Forelimb muscle (tissue), 1 donor: ENCODE measurements at places on chromosomes 16 and 17. TPM values are rescaled to one million over a fixed set of nuclear protein-coding genes. Genes with fewer than 3 reads are reported as not detected.

ZNRF1 gene
- 40.5 TPM for polyA plus RNA-seq

VAT1L gene
- 6.7 TPM for polyA plus RNA-seq

CNTNAP4 gene
- polyA plus RNA-seq: 9.6 TPM

SLC52A1 gene
- 0.08 TPM for polyA plus RNA-seq

CD7 gene
- polyA plus RNA-seq: 0.43 TPM

NPIPB6 gene
- polyA plus RNA-seq: 2.0 TPM

IGFALS gene
- 0.44 TPM for polyA plus RNA-seq

HSPB9 gene
- polyA plus RNA-seq: 0.25 TPM

IKZF3 gene
- 0.22 TPM for polyA plus RNA-seq

SLC43A2 gene
- polyA plus RNA-seq: 3.9 TPM

CASKIN1 gene
- 2.3 TPM for polyA plus RNA-seq

NLGN2 gene
- polyA plus RNA-seq: 24.5 TPM

CDC6 gene
- 7.1 TPM for polyA plus RNA-seq

MRPS23 gene
- polyA plus RNA-seq: 36.1 TPM

TNFRSF12A gene
- 79.1 TPM for polyA plus RNA-seq

DNA sequence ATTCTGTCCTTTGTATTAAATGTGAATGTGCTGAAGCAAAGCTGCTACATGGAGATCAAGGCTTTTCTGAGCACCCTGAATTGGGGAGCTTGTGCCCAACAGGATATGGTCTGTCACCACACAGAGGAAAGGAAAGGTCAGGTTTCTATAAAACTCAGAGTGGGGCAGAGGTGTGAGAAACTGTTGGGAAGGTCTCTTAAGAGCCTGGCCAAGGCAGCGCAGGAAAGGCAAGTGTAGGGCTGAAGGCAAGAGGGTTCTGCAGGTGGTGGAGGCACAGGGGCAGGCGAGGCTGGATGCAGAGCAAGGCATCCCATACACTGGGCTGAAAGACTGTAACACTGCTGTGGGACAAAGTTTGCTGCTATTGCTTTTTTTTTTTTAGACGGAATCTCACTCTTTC, 8.1 kb downstream of the COX6A2 start:
- no peak for DNase-seq

DNA sequence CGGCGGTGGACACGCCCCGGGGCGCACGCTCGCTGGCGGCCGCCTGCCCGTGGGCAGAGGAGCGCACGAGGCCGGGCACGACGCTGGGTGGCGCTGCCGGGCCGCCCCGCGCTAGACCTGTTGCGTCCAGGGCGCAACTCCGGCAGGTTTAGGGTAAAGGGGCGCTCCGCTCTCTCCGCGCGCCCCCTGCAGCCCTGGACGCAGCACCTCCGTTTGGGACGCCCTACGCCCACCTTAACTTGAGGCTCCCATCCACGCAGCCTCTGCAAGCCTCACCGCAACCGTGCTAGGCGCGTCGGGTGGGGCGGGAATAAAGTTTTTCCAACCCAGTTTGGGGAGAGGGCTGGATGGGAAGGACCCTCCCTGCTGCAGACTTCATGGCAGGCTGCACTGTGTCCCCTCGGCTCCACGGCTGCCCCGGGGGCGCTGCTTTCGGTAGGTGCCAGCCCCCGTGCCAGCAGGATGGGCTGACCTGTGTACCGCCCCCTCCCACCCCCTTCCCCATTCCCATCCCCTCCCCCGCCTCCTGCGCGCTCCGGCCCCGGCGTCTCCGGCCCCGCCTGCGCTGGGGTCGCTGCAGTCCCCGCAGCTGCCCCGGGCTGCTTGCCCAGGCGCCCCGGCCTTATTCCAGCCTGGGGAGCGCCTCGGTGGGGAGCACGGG, at the start of gene SYT17:
TSS of gene SYT17 (plus strand) at position 531 of the 661 bp plus-strand sequence. CDS start 407 bp downstream, outside the sequence.
- DNase-seq: no peak

GRCh38 chr17:20995873-20996723, 46.7 kb downstream of the USP22 start:
- DNase-seq: no peak

DNA sequence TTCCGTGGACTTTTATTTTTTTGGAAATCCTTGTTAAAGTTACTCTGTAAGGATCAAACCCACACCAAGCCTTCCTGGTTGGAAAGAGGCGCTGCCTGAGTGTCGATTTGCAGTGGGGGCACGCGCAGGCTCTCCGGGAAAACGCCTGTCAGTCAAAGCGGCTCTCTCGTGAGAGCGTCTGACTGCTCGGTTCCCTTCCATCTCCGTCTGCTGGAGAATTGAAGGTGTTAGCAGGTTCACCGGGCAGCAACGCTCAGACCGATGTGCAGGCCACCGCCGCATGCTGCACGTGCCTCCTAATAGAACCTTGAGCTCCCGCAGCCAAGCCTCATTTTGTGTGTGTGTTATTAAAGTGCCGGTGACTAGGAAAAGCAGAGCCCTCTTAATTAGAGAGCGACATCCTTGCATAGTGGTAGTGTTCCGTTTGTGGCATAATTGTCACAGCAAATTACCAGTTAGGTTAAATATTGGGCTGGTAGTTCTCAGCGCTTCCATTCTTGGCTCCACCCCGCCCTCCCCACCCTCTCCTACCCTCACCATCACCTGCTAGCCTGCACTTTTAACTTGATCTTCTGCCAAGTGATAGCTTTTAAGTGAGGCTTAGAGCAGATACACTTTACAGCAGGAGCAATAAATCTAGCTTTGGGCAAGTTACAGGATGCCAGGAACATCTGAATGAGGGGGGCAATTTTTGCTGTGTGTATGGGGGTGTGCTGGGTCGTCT, 75.5 kb downstream of the RPA1 start:
- DNase-seq: no peak

DNA sequence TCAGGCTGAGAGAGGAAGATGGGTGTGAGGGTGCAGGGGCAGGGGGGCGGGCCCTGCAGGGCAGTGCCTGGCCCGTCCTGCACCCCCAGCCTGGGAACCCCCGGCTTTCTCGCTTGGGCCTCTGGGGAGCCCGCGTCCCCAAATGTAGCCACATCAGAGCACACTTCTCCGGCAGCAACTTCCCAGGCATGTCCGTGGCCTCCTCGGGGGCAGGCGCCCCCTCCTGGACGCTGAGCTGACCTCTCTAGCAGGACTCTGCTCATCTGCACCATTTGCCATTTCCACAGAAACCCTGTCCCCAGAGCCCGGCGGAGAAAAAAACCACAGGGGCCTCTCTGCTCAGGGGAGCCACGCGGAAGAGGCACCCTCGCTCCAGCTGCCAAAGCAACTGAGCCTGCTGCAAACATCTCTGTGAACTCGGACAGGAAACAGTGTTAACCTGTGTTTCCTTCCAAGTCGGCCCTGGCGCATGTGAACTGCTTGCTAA, 63.4 kb downstream of the KLHDC4 start:
- DNase-seq: no peak

GRCh38 chr17:64097196-64097936, 32.6 kb downstream of the ERN1 start:
- DNase-seq: no peak

DNA sequence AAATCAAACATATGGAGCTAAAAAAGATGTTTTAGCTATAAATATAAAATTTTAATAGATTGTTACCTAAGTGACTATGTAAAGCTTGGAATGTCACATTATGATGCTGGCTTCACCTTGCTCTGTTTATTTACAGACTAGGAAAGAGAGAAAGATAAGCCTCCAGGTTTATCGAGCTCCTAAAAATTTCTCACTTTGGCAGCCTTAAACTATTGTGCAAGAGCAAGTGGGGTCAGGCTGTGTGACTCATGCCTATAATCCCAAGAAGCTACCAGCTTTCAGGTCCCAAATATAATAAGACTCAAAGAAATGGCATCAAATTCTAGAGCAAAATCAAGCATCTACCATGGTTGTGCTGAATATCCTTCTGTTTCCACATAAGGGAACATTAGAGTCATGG, 34.3 kb upstream of the PRSS54 start:
- no peak for DNase-seq

- no peak for DNase-seq
Observed at GRCh38 chr17:40818343-40818732, 4.1 kb downstream of the KRT10 start.

DNA sequence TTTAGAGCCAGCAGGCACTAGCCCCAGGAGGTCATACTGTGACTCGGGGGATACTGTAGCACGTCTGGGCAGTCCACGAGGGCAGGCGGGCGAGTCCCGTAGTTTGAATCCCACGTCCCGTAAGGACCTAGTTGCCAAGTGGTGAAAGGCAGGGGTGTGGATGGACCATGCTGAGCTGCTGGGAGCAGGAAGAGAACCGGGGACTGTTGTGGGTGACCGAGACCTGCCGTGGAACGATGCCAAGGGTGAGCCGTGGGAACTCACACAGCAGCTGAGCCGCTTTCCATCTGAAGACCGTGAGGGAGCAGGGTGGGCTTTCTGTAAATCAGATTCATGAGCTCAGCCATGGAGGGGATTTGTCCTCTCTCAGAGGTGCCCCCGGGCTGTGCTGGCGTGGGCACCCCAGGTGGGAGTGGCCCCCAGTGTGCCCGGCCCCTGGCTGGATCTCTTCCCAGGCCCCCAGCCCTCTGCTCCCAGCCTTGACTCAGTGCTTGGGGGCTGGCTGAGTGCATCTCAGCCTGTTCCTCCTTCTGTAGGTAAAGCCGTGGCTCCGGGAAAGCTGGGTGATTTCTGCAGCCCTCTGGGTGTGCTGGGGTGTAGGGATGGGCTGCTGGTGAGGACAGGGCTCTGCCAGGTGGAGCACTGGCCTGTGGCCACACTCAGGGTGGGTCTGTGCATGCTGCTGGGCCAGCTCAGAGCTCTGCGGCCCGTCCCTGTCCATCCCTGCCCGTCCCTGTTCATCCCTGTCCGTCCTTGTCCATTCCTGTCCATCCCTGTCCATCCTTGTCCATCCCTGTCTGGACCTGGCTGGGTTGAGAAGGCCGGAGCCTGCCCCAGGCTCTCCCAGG, 13.6 kb downstream of the ASPSCR1 start:
- DNase-seq: no peak

GRCh38 chr17:59330053-59330942, 1.2 kb upstream of the YPEL2 start:
- no peak for DNase-seq

- no peak for DNase-seq
Observed at GRCh38 chr17:21164620-21165019, 37.9 kb downstream of the DHRS7B start.

DNA sequence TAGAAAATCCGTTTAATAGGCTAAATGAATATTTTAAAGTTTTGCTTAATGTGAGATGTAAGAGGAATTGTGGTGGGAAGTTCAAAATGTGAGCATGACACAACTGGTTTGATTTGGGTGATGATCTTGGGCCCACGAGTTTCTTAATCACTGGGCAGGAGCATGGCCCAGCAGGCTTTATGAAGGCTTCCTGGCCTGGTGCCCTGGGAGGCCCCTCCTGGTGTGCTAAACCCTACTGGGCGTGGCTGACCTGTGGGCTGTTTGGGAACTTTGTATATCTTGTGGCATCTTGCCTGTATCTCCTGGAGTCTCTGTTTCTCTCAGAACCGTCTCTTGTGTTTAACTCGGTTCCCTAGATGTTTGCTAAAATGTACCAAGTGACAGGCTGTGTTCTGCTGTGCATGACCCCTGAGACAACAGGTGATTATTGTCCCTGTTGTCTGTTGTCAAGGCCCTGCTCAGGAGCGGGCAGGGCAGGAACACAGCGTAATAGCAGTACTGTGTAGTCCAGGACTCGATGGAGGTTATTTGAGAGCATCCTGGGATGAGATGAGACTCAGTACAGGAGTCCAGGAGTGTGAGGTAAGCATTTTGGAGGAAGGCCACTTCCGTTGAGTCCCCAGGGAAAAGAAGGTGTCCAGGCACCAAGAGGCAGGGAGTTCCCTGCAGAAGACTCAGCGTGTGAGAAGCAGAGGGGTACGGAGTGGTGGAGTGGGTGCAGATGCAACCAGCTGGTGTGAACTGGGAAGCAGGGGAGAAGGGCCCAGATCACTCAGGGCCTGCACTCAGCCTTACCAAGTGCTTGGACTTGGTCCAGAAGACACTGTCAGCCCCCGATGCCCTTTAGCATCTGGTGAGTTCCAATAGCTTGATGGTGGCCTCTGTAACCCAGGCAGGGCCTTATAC, 48.5 kb downstream of the B9D1 start:
- DNase-seq: no peak

- no peak for DNase-seq
Observed at GRCh38 chr16:66844009-66844341, 239 bp upstream of the CA7 start.

DNA sequence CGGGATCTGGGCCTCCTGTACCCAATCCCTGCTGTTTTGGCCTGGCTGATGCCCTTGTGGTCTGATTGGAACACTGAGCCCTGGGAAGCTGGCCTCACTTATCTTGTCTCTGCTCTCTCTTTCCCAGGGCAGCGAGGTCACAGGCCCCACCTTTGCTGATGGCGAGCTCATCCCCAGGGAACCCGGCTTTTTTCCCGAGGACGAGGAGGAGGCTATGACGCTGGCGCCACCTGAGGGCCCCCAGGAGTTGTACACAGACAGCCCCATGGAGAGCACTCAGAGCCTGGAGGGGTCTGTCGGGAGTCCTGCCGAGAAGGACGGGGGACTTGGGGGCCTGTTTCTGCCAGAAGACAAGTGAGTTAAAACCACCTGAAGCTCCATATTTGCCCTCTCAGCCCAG, 126.0 kb downstream of the RAB11FIP4 start:
- no peak for DNase-seq

DNA sequence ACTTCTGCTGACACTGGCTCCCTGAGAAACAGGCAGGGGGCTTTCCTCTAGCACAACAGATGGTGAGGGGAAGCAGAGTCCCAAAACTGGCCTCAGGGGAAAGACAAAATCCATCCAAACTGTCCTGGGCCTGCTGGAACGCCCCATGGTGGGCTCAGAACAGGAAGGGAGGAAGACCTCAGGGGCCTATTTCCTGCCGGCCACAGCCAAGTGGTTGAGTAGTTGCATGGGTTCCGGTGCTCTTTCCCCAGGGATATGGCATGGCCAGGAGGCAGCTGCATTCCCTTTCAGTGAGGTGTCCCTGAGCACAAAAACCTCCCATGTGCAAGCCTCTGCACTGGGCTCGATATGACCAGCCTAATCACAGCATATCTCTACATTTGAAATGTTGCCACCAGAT, 303.0 kb upstream of the IRX5 start:
- DNase-seq: no peak

- no peak for DNase-seq
Observed at GRCh38 chr17:63173903-63174302, 207.9 kb downstream of the TANC2 start.

DNA sequence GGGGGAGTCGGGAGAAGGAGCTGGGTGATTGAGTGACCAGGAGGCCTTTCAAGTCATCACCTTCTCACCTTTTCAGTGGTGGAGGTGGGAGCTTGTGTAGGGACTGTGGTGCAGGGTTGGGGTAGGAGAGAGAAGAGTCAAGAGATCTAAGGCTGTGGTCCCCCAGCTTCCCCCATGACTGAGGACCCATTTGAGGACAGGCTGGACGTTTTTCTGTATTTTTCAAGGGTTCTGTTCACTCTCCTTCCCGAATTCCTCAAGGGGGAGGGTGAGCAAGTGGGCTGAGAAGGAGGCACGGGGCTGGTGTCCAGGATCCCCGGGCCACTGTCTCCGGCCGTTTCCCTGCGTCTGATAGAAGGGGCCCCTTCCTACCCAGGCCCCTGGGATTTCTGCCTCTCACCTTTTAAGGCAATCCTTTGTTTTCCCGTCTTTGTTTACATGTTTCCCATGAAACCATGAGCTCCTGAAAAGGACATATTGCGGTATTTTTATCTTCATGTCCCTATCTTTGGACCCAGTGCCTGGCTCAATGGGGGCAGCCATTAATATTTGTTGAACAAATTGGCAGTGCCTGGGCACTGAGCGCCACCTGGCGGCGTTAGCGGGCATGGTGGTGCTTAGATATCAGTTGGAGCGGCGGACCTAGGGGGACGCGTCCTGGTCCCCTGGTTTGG, 9.2 kb upstream of the CD300A start:
- DNase-seq: no peak
